AG04450 (cell line): ENCODE measurements at places on chromosomes 16 and 17. TPM values are rescaled to one million over a fixed set of nuclear protein-coding genes. Genes with fewer than 3 reads are reported as not detected.
A peak's percentile ranks its signal among the peaks of the same experiment; 100 is the strongest.

DNA sequence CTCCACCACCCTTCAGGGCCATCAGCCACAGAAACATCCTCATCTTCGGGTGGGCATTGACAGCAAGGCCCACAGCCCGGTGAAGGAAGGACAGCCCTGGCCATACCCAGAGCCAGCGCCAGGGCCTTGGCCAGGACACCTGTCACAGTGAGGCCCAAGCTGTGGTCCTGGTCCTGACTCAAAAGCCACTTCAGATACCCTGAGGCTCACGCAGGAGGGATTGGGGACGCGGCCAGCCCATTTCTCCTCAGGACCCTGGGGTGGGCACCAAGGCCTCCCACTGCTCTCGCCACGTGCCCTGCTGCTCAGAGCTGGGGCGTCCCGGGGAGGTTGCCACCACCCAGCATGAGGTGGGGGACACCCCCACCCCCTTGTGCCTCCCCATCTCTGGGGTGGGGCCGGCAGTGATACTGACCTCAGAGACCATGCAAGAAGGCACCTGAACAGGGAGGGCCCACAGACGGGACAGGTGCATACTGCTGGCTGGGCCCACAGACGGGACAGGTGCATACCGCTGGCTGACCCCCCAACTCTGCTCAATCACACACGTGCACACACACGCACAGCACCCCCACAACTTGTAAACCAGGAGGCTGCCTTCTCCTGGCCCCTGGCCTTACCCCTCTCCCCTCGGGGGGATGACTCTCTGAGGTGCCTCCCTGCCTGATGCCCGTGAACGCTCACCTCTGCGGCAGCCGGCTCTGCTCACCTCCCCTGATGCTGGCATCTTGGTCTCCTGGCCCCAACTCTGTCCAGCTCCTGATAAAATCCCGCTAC lies 14.2 kb downstream of the SLC7A5 start:
- DNase-seq: no peak

MT3 gene
- polyA plus RNA-seq: not detected in 2 replicates

AARS1 gene
- 221 and 223 TPM in 2 replicates for polyA plus RNA-seq

DNA sequence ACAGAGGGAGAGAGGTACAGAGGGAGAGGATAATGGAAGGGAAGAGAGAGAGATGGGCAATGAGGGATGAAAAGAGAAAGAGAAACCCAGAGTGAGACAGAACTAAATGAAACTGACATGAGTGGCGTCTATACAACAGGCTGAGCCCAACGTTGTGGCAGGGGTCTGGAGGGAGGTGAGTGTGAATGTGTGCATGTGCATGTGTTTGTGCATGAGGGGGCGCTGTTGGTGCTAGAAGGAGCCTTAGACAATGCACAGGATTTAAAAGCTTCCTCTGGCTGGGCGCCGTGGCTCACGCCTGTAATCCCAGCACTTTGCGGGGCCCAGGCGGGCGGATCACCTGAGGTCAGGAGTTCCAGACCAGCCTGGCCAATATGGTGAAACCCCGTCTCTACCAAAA lies 454.8 kb upstream of the CDH11 start:
- no peak for DNase-seq

GRCh38 chr17:8875957-8876356 lies 8.5 kb upstream of the PIK3R6 start:
- DNase-seq: no peak

DECR2 gene
- polyA plus RNA-seq: 11.6 and 16.0 TPM in 2 replicates

SNX20 gene
- polyA plus RNA-seq: not detected in 2 replicates

- DNase-seq: no peak
These were observed 45.8 kb downstream of the VPS35L start for GRCh38 chr16:19601083-19601976.

DNA sequence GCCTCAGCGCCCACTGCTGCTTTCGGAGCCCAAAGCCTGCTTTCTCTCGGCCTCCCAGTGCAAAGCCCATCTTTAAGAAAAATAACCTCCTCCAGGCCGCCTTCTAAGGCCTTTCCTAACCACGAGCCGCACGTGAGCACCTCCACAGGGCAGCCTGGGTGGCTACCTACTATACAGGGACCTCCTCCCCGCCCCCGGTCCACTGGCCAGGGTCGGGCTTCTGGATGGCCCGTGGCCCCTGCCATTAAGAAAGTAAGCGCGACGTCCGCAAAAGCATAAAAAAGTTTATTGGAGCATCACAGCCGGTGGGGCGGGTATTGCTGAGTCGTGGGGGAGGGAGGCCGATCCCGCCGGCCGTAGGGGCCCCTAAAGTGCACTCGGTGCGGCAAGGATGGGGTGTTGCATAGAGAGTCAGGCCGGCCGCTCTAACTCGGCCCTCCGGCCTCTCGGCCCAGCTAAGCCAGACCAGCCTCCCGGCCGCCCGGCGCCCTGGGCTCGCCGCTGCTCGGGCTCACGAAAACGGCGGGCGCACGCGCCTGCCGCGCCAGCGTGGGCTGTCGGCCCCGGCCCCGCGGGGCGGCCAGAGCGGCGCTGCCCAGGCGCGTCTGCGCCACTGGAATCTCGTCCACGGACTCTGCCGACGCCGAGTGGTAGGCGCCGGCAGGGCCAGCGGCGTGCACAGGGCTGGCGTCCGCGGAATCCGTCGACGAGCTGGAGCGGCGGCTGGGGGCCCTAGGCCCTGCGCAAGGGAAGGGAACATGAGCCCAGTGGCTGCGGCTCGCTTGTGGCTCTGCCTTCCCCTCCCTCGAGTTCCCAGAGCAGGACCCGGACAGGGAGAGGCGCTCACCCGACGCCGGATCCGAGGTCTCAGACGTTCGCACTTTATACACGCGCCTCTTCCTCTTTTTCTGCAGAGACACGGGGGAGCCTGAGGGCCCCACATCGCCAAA lies 1.1 kb upstream of the TPPP3 start:
- no peak for DNase-seq

- DNase-seq: no peak
These were observed 8.3 kb upstream of the LPCAT2 start for GRCh38 chr16:55500530-55501011.

TNFRSF17 gene
- not detected in 2 replicates for polyA plus RNA-seq

- DNase-seq: no peak
These were observed 205.2 kb upstream of the NLRP1 start for GRCh38 chr17:5789528-5789927.

GRCh38 chr17:4691686-4692085 lies 12.3 kb downstream of the PELP1 start:
- DNase-seq: no peak

- DNase-seq: no peak
These were observed 30.9 kb upstream of the KCNJ12 start for GRCh38 chr17:21345236-21345635.

- no peak for DNase-seq
These were observed 1.3 kb downstream of the NETO2 start for GRCh38 chr16:47142486-47142820.

CCL5 gene
- not detected in 2 replicates for polyA plus RNA-seq

LGALS9B gene
- not detected in 2 replicates for polyA plus RNA-seq

GRCh38 chr17:45228763-45229539 lies 7.3 kb downstream of the FMNL1 start:
- DNase-seq: peak; percentile 86

ZACN gene
- not detected in 2 replicates for polyA plus RNA-seq

CHD9 gene
- polyA plus RNA-seq: 27.9 and 42.6 TPM in 2 replicates

- DNase-seq: peak; percentile 77
These were observed 2.3 kb upstream of the SOX9 start for GRCh38 chr17:72118335-72119076.

HAP1 gene
- 0.04 and 0.07 TPM in 2 replicates for polyA plus RNA-seq

GRCh38 chr16:85474621-85475217 lies 138.4 kb upstream of the GSE1 start:
- no peak for DNase-seq

AOC2 gene
- polyA plus RNA-seq: 0.16 and 0.33 TPM in 2 replicates

DNA sequence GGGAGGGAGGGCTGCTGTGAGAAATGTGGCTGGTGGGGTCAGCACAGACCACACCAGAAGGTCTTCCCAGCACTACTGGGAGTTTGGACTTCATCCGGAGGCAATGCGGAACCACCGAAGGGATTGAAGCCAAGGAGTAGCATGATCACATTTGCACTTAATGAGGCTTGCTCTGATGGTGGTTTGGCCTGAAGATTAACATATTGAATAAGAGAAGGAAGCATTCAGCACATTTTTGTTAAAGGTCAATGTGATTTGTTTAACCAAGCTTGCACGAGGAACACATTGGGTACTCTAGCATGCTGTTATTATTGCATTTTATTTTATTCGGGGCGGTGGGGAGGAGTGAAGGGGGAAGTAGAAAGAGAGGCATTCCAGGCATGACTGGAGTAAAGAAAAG lies 378.6 kb downstream of the UTP18 start:
- DNase-seq: no peak
